ENCODE measurements at places on chromosomes 5 and 9.

DNA sequence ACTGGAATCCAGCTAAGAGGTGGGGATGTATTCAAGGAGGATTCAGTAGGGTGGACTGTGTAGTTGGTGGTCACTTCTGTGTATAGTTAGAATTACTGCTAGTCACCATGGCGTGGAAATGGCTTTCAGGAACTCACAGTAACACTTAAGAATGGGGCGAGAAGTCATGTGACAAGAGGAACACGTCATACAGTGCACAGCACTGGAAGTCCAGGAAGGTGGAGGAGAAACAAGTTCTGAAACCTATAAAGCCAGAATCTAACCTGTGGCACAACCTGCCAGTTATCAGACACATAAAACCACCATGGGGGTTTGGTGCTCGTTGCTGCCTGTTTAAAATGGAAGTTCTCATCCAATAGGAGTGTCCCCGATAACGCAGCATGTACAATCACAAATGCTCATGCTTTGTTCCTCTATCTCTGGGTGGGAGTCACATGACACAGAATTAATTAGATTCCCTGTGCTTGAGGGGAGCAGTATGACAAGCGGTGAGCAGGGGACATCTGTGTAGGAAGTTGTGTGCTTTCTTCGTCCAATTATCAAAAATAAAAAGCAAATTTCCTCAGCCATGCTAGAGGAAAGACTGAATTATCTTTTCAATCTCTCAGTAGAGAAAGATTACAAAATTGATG is 193.0 kb downstream of the SPOCK1 start:
- no peak for DNase-seq

DNA sequence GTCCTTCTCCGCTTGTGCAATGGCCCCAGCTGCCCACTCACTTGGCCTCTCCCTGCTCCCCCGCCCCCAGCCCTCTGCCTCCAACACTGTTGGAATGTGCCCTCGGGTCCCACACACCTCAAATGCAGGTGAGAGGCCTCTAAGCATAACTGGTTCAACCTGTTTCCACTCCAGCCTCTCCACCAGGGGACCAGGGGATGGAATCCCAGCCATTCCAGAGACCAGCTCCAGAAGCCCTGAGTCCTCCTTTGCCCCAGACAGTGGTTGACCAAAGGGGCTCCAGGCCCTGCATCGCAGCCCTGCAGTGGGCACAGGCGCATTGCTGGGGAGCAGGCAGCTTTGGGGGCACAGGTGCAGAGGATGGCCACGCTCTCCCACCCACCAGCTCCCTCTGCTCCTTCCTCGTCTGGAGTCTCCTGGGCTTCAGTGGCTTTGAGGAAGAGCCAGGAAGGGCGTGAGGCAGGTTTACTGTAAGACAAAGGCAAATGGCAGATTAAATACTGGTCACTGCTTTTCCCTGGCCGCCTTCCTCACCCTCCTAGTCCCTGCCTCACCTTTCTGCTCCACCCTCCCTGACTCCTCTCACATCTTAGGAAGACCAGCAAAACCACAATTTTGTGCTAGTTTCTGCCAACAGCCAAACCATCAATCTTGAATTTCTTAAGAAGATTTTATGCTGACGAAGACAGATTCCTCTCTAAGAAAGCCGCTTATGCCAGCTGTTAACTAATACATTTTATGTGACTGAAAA is 29.1 kb upstream of the IRX2 start:
- DNase-seq: no peak

DNA sequence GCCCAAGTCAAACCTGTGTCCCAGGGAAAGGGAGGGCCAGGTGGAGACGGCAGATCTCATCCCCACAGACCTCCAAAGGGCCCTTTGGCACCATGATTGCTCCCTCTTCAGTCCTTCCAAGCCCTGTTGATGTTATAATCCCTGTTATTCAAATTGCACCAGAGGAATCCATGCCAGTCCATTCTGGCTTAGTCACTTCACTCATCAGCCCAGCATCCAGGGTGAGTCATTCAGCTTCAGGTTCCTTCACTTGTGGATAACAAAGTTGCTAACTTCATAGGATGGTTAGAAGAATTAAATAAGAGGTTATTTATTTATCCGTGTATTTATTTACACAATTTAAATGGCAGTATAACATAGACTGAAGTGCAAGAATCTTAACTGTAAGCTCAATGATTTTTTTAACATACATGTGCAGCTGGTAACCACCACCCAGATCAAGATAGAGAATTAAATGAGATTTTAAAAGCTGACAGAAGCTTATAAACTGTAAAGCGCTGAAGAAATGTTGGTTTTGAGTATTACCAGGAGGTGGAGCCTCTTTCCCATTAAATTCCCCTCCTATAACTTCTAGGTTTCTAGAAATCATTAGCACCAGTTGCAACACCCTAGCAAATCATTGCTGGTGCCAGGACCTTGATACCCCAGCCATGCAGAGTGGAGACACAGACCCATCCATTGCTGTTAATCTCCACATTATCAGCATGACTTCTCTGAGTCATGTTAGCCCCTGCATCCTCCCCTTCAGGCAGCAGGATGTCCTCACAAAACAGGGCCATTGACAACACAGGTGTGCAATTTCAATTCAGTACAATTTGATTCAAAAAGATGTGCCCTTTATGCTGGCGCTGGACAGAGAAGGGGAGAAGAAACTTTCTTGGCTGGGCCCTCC is 77.4 kb downstream of the SEC61B start:
- DNase-seq: no peak

- DNase-seq: no peak
Measured at GRCh38 chr5:127011153-127011552, 19.2 kb downstream of the MARCHF3 start.

DNA sequence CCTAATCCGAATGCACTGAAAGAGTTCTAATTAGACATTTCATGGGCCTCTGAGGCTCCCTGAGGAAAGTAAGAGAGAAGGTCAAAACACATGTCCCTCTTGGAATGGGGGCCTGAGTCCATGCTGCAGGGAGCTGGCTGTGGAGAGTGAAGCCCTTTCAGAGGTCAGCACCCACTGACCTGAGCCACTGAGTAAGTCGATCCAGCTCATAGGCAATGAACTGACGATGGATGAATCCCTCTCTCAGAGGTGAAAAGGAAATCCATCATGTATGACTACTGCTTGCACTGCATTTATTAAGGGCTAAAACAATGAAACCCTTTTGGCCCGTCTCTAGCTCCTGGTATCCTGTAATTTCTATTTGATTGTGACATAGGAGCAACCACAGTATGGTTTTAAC is 288.9 kb upstream of the VLDLR start:
- DNase-seq: no peak

DNA sequence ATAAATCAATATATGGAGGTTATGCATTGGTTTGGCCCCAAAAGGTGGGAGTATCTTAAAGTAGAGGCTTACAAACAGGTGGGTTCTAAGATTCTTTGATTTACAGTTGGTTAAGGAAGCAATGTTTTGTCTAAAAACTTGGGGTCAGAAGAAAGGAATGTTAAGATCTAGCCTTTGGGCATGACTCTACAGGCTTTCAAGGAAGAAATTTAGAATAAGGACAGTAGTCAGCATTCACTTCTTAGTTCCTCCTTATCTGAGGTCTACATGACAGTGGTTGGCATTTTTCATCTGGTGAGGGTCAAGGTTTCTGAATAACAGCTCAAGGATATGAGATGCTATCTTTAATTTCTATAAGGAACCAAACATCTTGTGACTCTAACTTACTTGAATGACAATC is 122.8 kb downstream of the CAMK4 start:
- no peak for DNase-seq

DNA sequence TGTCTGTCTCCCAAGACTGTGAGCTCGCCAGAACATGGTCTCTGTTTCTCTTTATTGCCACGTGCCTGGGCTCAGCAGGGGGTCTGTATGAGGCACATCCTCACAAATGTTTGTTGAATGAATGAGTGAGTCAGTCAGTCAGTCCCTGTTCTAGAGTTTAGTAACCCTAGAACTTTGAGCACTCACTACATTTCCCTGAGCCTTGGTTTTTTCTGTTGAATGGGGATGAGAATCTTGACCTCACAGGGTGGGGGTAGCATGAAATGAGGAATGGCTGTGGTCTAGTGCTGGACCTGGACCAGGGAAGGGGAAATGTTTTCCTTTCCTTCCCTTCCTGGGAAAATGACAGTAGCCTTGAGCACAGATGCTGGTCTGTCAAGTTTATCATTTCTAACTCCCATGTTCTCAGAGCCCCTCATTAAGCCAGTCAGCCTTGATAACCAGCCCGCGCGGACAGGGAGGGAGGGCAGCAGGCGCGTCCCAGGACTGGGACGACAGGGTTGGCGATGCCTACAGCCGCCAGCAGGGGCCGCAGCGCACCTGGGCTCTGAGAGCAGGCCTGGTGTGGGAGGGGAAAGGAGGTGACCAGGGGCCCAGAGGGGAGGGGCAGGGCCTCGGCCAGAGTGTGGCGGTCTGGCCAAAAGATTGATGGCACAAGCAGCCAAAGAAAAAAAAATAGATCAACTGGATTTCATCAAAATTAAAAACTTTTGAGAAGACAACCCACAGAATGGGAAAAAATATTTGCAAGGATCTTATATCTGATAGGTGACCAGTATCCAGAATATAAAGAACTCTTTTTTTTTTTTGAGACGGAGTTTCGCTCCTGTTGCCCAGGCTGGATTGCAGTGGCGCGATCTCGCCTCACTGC is 24.1 kb upstream of the WNK2 start:
- peak; percentile 89 for DNase-seq

GRCh38 chr5:114782869-114783268 is 386.8 kb downstream of the TRIM36 start:
- DNase-seq: peak; percentile 9

DNA sequence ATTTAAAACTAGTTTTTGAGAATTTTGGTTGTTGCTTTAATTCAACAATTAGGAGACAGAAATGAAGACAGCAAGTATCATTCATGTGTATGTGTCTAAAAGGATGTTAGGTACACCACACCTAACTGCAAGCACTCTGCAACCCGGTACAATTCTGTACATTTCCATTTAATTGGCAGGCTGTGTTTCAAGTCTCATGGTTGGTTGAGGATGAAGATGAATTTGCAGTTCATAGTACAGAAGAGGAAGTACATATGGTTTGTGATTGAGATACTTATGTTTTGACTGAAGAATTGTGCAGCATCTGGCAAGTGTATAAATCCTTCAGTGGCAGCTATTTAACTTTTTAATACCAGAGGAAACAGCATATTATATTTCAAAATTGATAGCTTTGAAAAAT is 628.7 kb upstream of the ZNF608 start:
- no peak for DNase-seq

GRCh38 chr5:158538506-158539074 is 561.1 kb downstream of the EBF1 start:
- DNase-seq: no peak

- DNase-seq: no peak
Measured at GRCh38 chr5:68332080-68332451, 116.5 kb downstream of the PIK3R1 start.

DNA sequence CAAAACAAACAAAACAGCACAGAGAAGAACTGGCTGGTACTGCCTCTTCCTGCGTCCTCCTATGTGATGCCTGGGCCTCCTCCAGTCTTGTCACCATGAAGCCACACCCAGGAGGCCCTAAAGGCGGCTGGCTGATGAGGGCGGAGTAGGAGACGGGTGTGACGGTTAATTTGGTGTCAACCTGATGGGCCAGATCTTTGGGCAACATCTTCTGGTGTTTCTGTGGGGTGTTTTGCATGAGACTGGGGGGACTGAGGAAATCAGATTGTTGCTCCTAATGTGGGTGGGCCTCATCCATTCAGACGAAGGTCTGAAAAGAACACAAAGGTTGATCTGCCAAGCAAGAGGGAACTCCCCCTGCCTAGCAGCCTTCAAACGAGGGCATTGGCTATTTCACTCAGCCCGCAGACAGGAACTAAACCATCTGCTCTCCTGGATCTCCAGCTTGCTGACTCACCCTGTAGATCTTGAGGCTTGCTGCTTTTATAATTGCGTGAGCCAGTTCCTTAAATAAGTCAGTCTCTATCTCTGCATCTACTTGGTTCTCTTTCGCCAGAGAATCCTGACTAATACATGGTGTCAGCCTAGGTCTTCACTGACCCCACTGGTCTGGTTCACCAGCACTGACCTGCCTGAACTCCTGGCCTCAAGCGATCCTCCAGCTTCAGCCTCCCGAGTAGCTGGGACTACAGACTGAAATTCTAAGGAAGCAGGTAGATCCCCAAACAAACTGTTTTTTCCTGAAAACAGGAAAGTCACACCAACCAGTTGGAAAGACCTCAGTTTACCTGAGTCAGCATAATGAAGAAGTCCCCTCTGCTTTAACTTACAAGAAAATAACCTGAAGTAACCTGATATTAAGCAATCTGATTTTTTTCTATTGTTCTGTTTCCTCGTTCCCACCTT is 12.8 kb upstream of the ZFP62 start:
- DNase-seq: no peak

DNA sequence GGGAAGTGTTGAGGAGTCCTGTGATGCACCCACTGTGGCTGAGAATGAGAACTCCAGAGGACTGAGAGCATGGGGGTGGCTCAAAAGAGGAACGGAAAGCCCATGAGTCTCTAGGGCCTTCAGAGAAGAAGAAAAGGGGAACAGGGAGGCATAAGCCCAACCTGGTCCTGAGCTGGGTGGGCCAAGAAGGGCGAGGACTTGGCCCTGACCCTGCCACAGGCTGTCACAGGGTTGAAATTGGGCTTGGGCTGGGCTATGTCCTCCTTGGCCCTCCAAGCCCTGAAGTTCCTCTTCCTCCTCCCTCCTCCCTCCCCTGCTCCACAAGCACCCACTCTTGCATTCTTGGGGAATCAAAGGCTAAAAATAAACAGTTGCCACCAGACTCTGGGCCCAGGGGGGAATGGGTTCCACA is 49.3 kb upstream of the PPARGC1B start:
- DNase-seq: no peak

DNA sequence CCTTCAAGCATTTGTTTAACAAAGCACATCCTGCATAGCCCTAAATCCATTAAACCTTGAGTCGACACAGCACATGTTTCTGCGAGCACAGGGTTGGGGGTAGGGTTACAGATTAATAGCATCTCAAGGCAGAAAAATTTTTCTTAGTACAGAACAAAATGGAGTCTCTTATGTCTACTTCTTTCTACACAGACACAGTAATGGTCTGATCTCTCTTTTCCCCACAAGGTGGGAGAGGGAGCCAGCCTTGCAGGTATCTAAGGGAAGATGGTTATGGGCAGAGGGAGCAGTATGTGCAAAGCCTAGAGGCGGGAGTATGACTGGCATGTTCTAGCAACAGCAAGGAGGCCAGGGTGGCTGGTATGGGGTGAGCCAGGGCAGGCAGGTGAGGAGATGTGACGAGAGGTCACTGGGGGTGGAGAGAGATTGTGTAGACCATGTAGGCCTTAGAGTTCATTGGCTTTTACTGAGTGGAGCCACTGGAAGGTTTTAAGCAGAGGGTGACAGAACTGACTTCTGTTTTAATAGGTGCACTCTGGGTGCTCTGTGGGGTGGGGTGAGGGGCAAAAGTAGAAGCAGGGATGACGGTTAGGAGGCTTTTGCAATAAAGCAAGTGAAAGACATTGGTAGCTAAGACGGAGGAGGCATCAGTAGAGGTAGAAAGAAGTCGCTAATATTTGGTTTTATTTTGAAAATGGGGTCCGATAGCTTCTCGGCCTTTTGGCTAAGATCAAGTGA is 5.1 kb upstream of the RPS14 start:
- no peak for DNase-seq

- DNase-seq: peak; percentile 29
Measured at GRCh38 chr5:122182491-122182921, 53.2 kb downstream of the ZNF474 start.
